Jurkat, Clone E6-1 (cell line): ENCODE measurements at places on chromosomes 12 and 14.

DNA sequence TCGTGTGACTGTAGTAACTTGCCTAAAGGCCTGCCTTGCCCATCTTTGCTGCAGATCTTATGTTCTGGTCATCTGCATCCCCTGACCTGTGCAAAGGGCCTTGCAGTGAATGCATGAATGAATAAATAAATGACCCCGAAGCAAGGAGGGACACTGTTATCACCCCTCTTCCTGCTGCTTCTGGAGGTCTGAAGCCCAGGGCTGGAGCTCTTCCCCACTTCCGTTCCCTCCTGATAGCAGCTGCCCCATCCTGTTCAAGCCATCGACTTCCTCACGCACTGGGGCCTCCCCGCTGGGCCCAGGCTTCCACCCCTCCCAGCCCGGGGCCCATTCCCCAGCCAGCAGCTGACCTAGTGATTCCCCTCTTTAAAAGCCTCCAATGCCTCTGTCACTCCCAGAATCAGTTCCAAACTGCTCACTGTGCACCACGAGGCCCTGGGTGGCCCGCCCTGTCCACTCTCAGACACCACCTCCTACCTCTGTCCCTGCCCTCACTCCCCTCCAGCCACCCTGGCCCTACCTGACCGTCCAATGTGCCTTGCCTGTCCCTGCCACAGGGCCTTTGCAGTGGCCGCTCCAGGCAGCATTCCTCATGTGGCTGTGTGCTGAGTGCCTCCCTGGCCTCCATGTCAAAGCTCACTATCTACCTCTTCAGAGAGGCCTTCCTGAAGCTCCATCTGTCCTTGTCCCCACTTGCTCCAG lies 78.6 kb downstream of the SCARB1 start:
- no peak for DNase-seq

GRCh38 chr14:27845241-27845850 lies 921.2 kb upstream of the FOXG1 start:
- DNase-seq: no peak

GRCh38 chr12:72448089-72448488 lies 175.9 kb downstream of the TRHDE start:
- DNase-seq: no peak

- no peak for DNase-seq
Measured at GRCh38 chr14:22838631-22839041, 2.3 kb downstream of the MMP14 start.

- no peak for DNase-seq
Measured at GRCh38 chr12:46402451-46402850, 29.9 kb upstream of the SLC38A2 start.

- DNase-seq: no peak
Measured at GRCh38 chr14:66638689-66639088, 130.7 kb downstream of the GPHN start.

DNA sequence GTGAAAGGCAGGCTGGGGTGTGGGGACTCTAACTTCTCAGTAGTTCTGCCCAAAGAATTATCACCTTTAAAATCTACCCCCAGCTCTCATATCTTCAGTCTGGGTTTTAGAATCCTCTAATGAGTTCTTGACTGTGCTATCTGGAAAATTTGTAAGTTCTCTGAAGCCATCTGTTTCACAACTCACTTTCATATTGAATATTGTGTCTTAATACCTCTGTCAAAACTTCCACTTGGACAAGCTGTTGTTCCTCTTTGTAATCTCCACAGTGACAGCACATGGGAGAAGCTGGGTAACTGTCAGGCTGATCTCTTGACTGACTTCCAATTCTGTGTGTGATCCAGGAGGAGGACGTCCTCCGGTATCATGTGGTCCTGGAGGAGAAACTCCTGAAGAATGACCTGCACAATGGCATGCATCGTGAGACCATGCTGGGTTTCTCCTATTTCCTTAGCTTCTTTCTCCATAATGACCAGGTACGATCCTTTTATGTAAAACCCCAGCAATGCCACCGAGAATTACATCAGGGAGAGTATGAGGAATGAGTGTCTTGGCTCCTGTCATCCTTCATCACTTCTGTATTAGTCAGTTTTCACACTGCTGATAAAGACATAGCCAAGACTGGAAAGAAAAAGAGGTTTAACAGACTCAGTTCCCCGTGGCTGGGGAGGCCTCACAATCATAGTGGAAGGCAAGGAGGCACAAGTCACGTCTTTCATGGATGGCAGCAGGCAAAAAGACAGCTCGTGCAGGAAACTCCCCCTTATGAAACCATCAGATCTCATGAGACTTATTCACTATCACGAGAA lies 111.9 kb downstream of the STAB2 start:
- no peak for DNase-seq

DNA sequence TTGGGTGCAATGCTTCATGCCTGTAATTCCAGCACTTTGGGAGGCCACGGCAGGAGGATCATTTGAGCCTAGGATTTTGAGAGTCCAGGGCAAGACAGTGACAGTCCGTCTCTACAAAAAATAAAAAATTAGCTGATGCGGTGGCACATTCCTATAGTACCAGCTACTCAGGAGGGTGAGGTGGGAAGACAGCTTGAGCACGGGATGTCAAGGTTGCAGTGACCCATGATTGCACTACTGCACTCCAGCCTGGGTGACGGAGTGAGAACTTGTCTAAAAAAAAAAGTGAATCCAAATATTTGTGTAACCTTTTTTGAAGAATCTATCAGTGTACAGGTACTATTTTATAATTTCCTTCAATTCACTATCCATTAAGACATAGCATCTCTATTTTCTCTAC lies 112.5 kb downstream of the DENND5B start:
- DNase-seq: no peak

DNA sequence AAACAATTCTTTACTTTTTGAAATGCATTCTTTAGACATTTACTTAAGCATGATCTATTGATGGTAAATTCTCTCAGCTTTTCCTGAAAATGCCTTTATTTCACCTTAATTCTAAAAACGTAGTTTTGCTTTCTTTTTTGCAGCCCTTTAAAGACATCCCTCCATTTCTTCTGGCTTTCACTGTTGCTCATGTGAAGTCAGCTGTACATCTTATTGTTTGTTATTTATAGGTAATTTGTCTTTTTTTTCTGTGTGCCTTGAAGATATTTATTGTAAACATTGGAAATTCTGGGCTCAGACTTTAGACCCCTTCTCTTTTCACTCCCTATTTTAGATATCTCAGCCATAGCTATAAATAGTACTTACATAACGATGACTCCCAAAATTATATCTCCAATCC lies 70.4 kb downstream of the IFNG start:
- DNase-seq: no peak

GRCh38 chr12:19183121-19183838 lies 53.7 kb downstream of the PLEKHA5 start:
- DNase-seq: peak; percentile 4

GRCh38 chr12:67237231-67237630 lies 31.9 kb upstream of the CAND1 start:
- no peak for DNase-seq

- DNase-seq: no peak
Measured at GRCh38 chr12:461425-461824, 1.7 kb downstream of the B4GALNT3 start.

DNA sequence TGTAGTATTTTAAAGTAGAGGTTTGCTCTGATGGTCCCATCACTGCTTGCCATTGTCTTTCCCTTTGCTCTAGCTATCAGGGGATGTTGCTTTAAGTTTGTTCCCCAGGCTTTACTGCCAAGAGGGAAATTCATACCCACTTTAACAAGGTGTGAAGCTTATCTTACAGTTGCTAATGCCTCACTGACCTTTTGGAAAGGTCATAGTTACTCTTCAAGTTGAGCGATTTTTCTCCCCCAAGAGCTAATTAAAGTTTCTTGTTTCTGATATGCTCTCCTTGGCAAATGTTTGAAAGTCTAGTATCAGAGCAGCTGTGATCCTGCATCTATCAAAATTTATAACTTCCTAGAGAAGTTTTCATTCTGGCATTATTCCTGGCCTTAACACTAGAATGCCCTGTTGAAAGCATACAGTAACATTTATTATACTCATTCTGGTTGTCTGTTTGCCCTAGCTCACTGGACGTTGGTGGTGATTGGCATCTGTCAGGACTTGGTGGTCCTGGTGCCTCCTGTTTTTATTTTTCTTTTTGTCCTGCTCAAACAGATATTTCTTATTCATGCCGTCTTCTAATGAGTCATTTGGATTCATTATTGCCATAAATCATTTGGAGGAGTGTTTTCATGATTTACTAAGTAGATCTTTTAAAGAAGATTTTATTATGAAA lies 8.1 kb downstream of the ATP2A2 start:
- no peak for DNase-seq

- DNase-seq: no peak
Measured at GRCh38 chr12:106804668-106805067, 30.2 kb downstream of the RIC8B start.

DNA sequence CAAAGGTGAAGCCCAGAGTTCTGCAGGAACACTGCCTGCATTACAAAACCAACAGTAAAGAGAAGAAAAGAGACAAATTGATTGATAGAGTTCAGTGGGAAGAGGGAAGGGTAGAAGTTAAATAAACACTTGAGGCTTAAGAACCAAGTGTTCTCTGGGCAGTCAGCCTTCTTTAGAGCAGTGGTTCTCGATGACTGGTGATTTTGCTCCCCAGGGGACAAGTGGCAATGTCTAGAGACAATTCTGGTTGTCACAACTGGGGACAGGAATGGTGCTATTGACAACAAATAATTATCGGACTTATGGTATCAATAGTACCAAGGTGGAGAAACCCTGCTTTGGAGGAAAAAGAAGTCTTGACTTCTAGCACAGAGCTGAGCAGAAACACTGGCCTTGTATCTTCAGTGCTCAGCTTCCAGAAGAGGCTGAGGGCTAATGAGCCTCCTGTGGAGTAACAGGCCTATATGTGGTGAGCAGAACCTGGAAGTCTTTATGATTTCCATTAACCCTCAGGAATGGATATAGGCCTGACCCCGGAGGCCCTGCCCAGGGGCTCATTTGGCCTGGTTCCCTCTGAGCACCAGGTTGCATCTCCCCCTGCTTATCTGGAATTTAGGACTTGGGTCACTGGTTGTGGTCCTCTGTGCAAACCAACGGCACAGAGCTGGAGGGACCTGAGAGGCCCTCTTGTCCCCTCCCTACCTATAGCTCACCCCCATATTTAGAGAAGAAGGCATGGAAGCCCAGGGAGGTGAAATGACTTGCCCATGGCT lies 204.6 kb upstream of the PWP1 start:
- DNase-seq: no peak

DNA sequence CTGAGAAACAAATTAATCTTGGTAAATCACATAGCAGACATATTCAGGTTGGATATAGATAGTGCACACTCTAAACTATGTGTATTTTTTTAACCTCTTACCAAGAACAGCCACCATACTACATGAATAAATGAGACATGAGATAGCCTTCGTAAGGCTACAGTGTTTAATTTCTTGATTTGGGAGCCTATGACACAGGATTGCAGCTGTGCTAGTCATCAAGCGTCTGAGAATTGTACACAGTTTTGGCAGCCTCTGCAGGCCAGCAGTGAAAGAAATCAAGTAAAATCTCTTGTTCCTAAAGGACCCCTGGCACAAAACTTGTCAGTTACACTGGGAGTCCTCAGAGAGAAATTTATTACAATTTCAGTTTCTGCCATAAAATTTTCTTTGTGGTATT lies 236.1 kb downstream of the C12orf50 start:
- DNase-seq: no peak

DNA sequence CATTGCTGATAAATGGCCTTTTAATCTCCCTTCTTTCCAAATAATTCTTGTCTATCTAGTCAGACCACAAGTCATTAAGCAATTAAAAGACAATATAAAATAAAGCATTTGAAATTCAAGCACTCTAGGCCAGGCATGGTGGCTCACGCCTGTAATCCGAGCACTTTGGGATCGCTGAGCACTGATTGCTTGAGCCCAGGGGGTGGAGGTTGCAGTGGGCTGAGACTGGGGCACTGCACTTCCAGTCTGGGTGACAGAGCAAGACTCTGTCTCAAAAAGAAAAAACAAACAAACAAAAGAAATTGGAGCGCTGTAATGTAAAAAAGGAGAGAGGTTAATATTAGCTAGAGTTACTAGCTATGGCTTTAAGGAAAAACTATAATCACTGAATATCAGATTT lies 30.5 kb upstream of the CSRP2 start:
- DNase-seq: no peak

GRCh38 chr12:122088179-122088810 lies 9.7 kb downstream of the MLXIP start:
- no peak for DNase-seq

- DNase-seq: peak; percentile 79
Measured at GRCh38 chr12:111056618-111057521, 136.5 kb upstream of the MYL2 start.

GRCh38 chr12:130041983-130042812 lies 120.1 kb upstream of the FZD10 start:
- DNase-seq: no peak

DNA sequence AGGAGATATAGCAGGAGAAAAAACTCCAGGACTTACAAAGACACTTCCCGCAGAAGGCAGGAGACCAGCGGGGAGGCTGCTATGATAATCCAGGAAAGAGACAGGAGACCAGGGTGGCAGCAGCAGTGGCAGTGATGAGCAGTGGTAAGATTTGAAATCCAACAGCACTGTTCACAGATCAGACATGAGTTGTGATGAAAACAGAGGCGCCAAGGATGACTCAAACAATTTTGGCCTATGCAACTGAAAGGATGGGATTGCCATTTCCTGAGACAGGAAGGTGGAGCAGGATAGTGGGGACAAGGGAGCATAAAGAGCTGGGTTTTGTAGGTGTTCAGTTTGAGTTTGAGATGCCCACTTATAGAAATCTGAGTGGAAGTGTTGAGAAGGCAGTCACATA lies 108.6 kb upstream of the DYRK2 start:
- DNase-seq: no peak

DNA sequence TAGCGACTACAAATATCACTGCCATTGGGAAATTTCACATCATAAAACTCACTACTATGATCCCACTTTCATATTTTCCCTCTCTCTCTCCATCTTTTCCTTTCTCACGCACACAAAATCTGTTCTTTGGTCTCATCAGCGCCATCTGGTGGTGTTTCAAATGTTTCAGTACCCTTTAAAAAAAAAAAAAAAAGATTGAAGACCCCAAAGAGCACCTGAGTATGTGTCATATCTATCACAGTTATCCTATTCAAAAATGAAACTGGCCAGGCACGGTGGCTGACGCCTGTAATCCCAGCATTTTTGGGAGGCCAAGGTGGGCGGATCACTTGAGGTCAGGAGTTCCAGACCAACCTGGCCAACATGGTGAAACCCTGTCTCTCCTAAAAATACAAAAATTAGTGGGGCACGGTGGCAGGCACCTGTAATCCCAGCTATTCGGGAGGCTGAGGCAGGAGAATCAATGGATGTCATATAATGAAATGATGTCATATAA lies 72.4 kb downstream of the TTC9 start:
- DNase-seq: peak; percentile 62

- DNase-seq: no peak
Measured at GRCh38 chr12:12891080-12891880, at the start of gene GPRC5A. Gene GPRC5A (plus strand): TSS chr12:12891562. CDS start chr12:12908250, 16,688 bp downstream.

DNA sequence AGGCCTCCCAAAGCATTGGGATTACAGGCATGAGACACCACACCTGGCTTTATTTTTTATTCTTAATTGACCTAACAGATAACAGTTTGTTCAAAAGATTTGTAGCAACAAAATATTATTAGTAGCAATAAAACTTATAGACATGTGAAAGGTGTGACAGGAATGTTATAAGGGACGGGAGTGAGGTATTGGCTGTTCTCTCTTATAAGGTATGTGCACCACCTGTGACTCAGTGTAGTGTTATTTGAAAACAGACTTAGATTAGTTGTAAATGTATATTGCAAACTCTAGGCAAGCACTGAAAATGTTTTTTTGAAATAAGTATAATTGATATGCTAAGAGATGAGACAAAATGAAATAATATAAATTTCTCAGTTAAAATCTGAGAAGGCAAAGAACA lies 57.8 kb downstream of the KLRG1 start:
- DNase-seq: no peak

- no peak for DNase-seq
Measured at GRCh38 chr14:94005324-94006073, 8.4 kb downstream of the CCDC197 start.
